ENCODE measurements at places on chromosomes 5 and 9.

DNA sequence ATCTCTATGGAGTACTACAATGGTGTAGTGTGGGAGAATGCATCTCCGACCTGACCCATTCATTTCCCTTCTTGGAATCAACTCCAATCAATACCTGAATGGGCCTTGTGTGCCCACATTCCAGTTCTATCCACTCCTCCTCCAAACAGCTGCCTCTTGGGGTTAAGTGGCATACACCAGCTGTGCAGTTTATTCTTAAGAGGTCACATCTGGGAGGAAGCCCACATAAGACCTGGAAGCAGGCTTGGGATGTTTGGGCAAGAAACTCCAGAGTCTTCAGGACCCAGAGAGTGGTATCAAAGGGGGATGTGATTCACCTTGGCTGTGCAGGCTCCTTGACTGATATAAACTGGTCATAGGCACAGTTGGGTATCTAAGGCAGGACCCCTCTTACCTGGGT is 46.0 kb downstream of the ACTBL2 start:
- DNase-seq = no peak

DNA sequence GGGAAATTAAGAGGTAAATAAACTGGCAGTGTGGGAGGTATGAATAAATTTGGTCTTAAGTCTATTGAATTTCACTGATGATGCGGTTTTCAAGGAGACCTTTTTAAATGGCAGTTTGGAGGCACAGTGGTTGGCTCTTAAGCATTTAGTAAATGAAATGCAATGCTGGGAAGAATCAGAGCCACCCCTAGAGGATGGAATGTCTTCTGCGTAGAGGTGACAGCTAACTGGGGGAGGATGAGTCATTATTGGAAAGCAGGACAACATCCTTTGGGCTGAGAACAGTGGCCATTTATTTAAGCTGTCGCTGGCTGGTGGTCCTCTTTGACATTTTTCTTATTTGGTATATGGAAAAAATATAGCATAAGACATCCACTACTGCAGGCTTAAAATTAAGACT is 163.2 kb downstream of the SH3GL2 start:
- DNase-seq = no peak

DNA sequence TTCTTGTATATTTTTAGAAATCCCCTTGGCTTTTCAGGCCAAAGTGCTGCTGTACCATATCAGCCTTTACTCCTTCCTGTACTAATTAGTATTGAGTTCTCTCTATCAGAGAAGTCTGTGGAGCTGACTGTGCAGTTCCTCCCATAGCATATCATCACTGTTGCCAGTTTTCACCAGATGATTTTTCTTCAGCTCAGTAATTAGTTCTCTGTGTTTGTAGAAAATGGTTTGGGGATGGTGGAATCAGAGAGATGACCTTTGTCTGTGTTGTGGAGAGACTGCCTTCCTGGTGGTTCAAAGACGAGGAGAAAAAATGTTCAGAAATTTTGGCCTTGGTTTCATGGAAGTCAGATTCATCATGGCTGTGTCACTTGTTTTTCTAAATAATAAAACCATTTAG is 227.5 kb upstream of the ACTBL2 start:
- no peak for DNase-seq

GRCh38 chr5:138596105-138596881 is 21.1 kb upstream of the HSPA9 start:
- no peak for DNase-seq

GRCh38 chr9:117535434-117535833 is 120.6 kb upstream of the ASTN2 start:
- no peak for DNase-seq

DNA sequence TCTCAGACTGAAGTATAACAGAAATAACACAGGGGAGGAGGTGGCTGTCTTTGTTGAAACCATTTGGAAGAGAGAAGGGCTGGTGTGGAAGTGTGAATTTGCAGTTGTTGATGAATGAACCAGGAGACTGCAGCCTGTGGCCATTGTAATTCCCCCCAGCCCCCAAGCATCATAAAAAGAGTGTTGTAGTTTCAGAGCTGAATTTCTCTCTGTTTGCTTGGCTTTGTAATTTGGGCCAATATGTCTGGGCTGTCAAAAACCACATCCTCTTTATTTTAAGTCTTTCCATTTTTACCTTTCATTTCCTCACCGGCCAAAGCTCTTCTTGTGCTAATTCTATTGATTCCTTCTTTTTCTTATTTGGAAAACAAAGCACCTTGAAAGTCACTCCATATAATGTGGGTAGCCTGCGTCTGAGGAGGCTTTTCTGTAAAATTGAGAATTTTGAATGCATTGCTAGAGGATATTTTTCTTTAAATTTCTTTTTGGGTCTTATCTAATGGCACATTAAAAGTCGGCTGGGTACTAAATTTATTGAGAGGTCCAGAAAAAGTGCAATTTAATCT is 383.3 kb downstream of the OSTF1 start:
- DNase-seq = peak; percentile 10

All from Kasumi-1 (cell line).